ENCODE measurements at places on chromosomes 5 and 9. TPM values are rescaled to one million over a fixed set of nuclear protein-coding genes. Genes with fewer than 3 reads are reported as not detected.
A peak's percentile ranks its signal among the peaks of the same experiment; 100 is the strongest.

Gene PPP2R2B
- 0.62 TPM for total RNA-seq

Gene OTP
- not detected for total RNA-seq

Gene SLC35A4
- 39.9 TPM for total RNA-seq

Gene PCDHB14
- 6.2 TPM for total RNA-seq

Gene CXCL14
- total RNA-seq = 1.7 TPM

DNA sequence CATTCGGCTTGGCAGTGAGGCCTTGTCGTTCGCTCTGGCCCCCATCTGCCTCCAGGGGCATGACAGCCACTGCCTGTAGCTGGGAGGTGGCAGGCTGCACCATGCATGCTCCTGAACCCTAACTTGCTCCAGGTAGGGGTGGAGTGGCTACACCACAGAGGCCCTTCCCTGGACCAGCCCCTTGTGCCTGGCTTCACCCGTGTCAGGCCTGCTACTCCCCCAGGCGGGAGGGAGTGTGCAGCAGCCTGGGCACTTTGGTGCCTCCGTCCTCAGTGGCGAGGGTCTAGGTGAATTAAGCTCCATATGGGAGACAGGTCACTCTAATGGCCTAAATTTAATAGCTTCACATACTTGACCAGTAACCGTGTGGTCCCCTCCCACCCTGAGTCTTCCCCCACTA, 59.4 kb upstream of the LMX1B start:
- no peak for DNase-seq

DNA sequence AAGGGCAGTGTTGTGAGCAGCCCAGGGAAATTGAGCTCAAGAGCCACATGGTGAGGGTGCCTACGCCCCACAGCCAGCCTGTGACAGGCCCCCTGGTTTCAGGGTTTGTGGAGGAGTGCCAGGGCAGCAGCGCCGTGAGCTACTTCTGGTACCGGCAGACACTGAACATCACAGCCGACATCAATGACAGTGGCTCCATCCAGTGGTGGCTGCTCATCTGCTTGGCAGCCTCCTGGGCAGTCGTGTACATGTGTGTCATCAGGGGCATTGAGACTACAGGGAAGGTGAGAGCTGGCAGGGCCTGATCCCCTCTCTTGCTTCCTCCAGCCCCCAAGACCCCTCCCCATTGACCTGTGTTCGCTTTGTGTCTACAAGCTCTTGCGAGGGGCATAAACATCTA, 10.2 kb downstream of the SLC6A18 start:
- no peak for DNase-seq

- no peak for DNase-seq
These were observed 45.7 kb upstream of the PANK3 start for GRCh38 chr5:168624850-168625364.

DNA sequence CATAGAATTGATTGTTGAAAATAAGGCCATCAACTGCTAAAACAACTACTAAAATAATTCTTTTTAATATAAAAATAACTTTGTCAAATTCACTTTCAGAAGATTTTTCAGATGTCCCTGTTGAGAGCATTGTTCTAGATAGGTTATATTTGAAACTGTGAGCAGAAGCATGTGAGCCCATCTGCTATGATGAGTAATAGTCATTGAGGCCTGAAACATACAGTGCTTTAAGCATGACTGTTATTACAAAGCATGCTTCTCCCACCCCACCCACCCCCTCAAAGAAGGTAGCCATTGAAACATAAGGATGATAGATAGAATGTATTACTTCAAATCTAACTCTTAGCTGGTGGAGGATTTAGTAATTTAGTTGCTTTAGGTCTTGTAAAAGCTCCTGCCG, 86.0 kb downstream of the UHRF2 start:
- DNase-seq = no peak

- DNase-seq = no peak
These were observed 433.5 kb upstream of the POU5F2 start for GRCh38 chr5:94174748-94175411.

DNA sequence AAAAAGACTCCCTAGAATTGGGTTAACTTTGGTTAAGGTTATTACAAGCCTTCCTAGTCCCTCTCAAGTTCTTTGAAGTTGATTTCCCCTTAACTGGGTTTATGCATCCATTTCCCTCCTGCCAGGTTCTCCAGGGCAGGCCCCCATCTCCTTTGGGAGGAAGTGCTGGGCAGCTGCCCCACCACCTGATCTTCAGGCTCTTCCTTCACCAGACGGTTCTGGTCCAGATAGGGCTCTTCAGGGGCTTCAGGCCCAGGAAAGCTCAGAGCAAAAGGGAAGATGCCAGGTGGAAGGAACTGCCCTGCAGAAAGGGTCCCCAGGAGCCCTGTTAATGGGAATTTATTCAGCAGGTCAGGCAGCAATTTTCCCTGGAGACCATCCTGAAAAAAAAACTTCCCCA, 2.1 kb downstream of the SMIM32 start:
- DNase-seq = no peak

DNA sequence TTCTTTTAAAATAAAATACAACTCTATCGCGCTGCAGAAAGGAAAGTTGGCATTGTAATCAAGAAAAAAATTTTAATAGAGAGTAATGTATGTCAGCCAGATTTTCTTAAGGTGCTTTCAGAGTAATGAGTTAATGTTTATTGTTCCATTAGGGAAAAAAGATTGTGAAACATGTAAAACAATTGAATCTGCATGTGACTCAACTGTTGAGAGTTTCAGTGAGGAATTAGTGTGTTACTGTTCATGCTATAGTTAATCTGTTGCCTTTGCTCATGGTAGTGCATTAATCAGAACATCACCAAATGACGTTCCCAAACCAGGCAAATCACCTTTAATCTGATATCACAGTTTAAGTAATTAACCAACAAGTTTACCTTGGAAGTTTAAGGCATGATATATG, 600.5 kb downstream of the NR2F1-AS1 start:
- DNase-seq = no peak

DNA sequence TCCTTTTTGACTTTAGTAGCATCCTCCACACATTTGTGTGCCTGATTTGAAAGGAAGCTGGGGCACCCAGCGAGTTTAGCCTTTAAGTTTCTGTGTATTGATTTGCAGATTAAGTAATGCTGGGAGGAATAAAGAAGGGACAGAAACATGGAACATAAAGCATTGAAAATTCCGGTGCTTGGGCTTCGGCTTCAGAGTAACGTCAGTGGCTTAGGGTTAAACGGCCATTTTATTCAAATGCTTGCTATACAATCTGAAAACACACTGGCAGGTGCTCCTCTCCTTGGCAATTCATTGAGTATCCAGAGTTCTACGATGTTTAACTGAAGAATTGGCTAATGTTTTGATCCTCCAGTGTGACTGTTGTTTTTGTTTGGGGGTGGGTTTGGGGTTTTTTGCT, 58.0 kb upstream of the FSD1L start:
- DNase-seq = no peak

GRCh38 chr5:88503041-88503345, 234.3 kb upstream of the TMEM161B start:
- no peak for DNase-seq

DNA sequence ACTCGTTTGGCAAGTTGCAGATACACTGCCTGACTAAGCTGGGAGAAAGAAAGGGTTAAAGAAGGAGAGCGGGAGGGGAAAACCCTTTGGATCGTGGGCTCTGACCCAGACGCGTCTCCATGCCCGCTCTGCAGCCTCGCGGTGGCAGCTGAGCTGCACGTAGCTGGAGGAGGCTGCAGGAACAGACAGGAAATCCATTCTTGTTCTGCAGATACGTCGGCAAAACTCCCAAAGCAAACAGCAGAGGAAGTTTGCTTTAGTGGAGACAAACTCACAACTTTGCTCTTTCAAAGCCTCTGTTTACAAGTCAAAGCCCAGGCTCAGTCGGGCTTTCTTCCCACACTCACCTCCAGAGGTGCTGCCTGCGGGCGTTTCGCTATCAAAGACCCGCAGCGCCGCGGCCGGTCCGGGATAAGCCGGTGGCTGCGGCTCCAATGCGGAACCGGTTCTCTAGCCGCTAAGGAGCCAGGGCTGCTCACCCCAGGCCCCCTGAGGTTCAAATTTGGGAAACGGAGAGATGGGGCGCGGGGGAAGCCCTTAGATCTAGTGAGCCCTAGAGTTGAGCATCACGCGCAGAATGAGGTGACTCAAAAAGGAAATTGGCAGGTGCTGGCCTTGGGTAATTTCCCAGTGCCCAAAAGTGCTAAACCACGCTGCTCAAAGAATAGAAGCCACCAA, 60.7 kb downstream of the MAT2B start:
- peak; percentile 11 for DNase-seq

GRCh38 chr5:138459311-138459933, 5.9 kb upstream of the EGR1 start:
- DNase-seq = no peak

DNA sequence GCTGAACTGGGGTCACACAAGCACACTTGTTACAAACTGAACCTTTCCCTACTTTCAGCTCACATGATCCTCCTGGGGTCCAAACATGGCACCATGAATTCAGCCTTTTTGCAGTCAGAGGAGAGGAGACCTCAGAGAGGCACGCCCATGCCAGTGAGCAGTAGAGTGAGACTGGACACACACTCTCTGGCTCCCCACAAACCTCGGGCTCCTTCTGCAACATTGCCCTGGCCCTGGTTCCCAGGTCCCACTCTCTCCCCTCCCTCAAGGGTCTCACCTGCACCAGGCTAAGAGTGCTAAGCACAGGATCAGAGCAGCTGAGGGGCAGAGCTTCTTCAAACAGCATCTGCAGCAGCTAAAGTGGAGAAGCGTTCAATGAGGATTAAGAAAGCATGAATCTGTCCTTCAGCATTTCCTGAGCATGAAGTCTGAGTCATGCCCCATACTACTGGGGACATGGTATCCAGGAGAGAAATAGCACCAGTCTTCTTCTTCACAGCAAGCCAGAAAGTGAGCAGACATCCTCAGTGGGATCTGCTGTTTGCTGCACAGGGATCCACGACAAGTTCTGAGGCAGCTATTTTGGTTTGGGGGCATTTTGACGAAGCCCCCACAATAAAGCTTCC, 27.2 kb downstream of the SLC35A4 start:
- DNase-seq = no peak

GRCh38 chr5:13408616-13409015, 535.9 kb downstream of the DNAH5 start:
- DNase-seq = peak; percentile 40

DNA sequence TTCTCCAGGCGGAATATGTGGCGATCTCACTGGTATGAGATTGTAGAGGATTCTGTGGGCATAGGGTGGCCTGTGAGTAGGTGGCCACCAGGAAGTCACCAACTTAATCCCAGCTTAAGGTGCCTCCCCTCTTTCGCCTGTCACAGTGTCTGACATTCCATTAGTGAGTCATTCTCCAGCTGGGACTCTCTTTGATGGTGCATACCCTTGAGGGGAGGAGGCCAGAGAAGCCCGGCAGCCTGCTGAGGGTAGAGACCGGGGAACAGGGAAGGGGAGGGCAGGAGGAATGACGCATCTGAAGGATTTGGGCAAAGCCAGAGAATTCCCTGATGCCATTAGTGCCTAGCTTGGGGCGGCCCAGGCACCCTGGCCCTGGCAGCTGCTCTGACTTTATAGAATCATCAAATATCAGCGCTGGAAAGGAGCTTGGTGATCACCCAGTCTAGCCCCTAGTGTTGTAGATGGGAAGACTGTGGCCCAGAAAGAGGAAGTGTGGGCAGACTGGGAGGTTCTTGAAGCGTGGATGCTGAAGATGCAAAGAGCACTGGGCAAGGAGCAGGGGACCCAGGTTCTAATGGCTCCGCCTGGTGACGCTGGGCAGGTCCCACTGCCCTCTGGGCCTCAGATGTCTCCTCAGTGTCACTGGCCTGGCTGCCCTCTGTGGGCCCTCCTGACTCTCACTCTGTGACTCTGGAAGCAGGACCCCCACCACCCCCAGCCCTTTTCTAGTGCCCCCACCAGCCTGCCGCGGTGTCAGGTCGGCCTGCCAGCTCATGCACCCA, 41.4 kb downstream of the DAB2IP start:
- peak; percentile 83 for DNase-seq

DNA sequence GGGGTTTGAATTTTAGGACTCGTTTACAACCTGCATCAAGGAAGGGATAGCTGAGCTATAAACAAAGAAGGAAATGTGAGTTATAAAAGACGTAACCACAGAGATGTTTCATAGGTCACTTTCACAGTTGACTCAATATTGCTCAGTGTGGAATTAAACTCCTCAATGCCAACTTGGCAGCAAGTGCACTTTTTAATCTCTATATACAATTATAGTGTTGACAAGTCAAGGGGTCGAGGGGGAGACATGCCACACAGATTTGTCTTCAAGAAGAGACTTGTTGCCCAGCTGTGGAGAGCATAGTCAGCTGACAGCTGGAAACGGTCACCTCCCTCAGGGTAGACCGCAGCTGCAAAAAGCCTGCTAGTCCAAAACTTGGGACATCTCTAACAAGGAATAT, 163.4 kb upstream of the DMAC1 start:
- peak; percentile 5 for DNase-seq

DNA sequence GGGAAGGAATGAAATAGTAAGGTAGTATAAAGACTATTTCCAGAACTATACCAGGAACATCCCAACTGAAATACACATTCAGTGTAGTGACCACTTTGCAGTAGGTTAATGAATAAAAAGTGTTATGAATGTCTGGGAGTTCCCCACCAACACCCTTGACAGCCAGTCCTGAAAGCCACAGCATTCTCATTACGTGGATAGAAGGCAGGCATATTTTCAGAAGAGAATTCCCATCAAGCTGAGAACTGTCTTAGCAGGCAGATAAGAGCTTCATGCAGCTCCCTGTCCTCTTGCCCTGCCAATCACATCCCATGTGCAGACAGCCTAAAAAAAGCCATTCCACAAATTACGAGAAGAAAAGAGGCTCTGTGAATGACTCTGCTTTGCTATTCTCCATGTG, 695.0 kb downstream of the DTWD2 start:
- DNase-seq = no peak

DNA sequence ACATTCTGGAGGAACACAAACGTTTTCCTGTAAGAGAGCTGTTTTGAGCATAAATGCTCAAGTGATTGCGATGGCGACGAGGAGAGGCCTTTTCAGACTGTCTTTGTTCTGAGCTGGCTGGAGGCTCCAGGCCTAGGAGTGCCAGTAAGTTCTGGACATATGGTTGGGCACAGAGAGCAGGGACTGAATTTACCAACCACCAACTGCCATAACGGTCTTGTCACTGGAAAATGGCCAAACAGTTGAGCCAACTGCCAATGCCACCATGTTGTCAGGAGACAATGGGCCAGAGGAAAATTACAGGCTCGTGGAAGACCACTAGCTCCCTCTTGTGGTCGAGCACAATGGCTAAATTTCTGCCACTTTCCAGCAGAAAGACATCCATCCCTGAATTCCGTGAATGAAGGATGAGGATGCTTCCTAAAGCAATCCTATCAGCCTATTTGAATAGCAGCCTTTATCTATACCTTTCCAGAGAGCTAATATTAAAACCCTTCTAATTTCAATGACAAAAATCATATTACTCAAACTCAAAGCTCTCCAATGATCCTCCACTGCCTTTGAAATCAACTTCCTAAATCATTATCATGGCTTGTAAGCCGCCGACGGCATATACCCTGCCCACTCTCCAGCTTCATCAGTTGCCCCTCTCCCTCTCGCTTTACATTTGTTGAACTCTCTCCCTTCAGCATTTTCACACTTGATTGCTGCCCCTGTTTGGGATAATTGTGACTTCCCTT, 66.9 kb upstream of the GLIS3 start:
- DNase-seq = peak; percentile 66

DNA sequence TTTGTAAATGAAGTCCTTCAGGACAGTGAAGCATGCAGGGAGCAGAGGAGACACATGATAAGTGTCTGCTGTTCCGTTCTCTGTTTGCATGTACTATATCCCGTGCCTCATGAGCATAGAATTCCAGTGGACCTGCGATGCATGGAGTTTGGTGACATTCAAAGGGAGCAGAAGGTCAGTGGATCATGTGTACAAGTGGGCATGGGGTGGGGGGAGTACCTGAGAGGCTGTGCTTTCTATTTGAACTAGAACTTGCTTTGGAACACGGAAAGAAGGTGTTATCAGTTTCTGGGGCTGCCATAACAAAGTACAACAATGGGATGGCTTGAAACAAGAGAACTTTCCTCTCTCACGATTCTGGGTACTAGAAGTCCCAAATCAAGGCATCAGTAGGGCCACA, 5.1 kb upstream of the CCNJL start:
- DNase-seq = no peak
